ENCODE measurements at places on chromosomes 16 and 17.

DNA sequence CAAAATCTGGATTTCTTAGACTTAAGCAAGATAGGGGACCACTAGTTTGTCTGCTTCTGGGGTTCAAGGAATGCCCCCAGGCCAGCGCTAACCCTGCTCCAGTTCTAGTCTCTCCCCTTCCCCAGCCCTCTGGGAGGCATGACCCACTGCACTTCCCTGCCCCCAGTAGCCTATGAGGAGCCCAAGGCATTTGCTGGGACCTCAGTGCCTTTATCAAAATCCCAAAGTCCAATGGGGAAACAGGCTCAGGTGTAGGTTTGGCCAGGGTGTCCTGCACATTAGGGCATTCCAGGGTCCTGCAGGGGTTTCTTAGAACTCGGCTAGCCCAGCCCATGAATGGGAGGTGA lies 1.2 kb downstream of the IL4R start:
- DNase-seq: no peak

- DNase-seq: no peak
These were observed 2.9 kb downstream of the UBN1 start for GRCh38 chr16:4850211-4850610.

- no peak for DNase-seq
These were observed 175.5 kb upstream of the RBL2 start for GRCh38 chr16:53258809-53259208.

- DNase-seq: no peak
These were observed 51.2 kb downstream of the COPRS start for GRCh38 chr17:31807846-31808245.

DNA sequence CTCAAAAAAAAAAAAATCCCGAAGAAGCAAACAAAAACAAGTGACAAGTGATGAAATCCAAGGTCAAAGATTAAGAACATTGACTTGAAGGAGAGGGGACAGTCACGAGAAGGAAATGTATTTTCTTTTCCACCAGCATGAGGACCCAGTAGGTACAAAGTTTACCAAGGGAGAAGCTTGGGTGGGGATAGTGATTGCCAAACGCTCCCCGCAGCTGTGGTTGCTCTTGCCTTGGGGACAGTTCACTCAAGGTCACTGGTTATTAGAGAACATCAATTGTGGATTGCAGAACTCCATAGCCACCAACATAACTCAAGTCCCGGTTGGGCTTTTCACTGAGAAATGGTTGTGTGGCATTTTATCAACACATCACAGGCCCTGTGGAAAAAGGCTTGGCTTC lies 27.0 kb downstream of the RSL1D1 start:
- DNase-seq: no peak

DNA sequence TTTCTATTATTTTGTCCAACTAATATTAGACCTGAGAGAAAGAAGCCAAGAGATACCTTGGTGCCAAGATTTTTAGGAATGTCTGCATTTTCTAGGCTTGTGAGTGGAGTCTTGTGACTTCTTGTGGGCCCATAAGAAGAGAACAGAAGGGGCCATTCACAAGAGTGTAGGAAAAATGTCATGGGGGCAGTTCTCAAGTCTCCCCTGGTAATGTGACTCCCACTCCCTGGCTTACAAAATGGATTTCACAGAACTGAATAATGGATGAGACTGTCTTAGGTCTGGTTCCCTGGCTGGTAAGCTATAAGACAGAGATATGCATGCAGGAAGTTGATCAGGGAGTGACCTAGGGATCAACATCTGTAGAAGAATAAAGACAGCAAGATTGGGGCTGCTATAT lies 181.3 kb downstream of the CBLN1 start:
- DNase-seq: no peak

GRCh38 chr17:20226814-20227482 lies 217.8 kb downstream of the SPECC1 start:
- DNase-seq: peak; percentile 62

DNA sequence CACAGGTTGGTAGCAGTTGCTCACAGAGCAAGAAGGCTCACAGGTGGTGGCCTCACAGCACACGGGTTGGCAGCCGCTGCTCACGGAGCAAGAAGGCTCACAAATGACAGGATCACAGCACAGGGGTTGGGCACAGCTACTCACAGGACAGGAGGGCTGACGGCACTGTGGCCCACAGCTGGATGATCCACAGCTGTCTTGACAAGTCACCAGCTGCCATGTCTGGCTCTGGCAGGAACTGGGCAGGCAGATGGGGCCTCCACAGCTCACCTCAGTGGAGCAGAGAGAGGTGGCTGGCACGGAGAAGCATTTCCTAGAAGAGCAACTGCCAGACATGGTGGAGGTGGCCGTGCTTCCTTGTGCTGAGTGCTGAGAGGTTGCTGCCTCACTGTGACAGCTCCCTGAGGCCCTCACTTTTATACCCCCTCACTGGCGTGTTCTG lies at the start of gene KRTAP16-1:
KRTAP16-1 (minus strand) TSS at position 392 of the 442 bp plus-strand sequence; CDS start at position 336, 56 bp downstream.
- no peak for DNase-seq

GRCh38 chr17:49915670-49916069 lies 53.3 kb upstream of the DLX4 start:
- DNase-seq: no peak

DNA sequence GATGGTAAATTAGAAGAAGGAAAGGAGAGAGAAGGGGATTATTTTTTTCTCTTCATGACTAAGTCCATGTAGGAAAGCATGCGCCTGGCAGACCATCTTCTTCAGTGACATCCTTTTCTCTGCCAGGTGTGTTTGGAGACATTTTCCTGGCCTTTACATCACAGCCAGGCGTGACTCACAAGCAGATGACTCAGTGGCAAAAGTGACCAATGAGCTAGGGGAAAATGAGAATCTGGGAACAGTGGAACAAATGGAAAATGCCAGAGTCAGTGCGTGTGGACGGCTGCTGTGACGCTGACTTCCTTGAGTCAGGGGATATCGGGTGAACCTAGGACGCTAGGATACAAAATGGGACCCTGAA lies 9.4 kb downstream of the KIAA0513 start:
- no peak for DNase-seq

DNA sequence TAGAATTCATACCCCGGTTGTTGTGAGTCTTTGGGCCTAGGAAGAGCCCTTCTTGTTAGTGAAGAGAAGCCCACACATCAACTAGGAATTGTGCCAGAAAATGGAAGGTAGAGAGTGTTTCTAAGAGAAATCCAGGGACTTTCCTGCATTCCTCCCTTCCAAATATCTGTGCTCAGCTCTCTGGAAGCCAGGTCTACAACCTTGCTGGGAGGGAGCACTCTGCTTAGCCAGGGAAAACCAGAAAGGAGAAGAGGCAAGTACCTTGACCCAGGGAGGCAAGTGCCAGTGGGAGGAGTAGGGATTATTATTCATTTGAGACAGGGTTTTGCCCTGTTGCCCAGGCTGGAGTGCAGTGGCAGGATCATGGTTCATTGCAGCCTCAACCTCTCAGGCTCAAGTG lies 48.4 kb upstream of the TAC4 start:
- DNase-seq: no peak

GRCh38 chr17:64297467-64298088 lies 34.5 kb upstream of the TEX2 start:
- DNase-seq: no peak

- no peak for DNase-seq
These were observed 3.1 kb downstream of the PHAF1 start for GRCh38 chr16:67112591-67113399.

- DNase-seq: no peak
These were observed 1.7 kb upstream of the LMF1 start for GRCh38 chr16:972316-973002.

GRCh38 chr16:2147981-2148671 lies at the start of gene RAB26:
Gene RAB26 (plus strand): TSS chr16:2148625. CDS start chr16:2148784, 159 bp downstream.
- DNase-seq: peak; percentile 60

GRCh38 chr17:82490512-82491195 lies 28.9 kb upstream of the FOXK2 start:
- peak; percentile 89 for DNase-seq

DNA sequence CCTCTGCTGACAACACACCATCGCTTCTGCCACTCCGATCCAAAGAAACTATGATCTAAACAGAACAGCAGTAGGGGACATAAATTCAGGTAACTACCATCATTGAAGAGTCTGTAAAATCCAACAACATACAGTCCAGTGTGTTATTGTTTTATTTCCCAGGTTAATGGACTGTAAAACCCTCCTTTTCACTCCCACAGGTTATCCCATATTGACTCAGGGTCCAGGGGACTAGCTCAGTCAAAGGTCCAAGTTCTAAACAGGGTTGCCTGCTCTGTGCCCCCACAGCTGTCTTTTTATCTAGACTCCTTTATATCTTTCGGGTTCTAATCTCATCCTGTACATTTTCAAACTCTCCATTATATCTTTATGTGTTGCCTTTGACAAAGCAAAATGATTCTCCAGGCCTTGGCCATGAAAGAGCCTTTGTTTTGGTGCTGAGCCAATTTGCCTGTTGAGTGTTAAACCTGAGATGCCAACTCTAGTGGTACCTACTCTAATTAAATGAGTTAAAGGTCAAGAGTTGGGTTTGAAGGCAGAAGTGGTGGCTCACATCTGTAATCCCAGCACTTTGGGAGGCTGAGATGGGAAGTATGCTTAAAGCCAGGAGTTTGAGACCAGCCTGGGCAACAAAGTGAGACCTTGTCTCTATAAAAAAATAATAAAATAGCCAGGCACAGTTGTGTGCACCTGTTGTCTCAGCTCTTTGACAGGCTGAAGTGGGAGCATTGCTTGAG lies 80.5 kb downstream of the SNX11 start:
- no peak for DNase-seq

DNA sequence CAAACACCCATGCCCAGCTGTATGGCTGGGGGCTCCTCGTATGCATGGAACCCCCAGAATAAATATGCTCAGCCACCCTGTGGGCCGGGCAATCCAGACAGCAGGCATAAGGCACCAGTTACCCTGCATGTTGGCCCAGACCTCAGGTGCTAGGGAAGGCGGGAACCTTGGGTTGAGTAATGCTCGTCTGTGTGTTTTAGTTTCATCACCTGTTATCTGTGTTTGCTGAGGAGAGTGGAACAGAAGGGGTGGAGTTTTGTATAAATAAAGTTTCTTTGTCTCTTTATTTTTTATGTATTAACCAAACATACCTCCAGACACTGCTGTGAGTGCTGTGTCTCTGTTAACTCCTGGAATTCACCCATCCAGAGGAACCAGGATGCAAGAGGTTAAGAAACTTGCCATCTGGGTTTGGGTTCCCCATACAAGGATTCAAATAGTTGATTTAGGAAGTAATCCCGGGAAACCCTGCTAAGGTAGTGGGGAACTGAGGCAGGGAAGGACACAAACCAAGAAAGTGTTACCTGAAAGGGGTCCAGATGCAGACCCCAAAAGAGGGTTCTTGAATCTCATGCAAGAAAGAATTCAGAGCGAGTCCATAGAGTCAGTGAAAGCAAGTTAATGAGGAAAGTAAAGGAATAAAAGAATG lies 37.4 kb upstream of the IL21R start:
- DNase-seq: no peak

DNA sequence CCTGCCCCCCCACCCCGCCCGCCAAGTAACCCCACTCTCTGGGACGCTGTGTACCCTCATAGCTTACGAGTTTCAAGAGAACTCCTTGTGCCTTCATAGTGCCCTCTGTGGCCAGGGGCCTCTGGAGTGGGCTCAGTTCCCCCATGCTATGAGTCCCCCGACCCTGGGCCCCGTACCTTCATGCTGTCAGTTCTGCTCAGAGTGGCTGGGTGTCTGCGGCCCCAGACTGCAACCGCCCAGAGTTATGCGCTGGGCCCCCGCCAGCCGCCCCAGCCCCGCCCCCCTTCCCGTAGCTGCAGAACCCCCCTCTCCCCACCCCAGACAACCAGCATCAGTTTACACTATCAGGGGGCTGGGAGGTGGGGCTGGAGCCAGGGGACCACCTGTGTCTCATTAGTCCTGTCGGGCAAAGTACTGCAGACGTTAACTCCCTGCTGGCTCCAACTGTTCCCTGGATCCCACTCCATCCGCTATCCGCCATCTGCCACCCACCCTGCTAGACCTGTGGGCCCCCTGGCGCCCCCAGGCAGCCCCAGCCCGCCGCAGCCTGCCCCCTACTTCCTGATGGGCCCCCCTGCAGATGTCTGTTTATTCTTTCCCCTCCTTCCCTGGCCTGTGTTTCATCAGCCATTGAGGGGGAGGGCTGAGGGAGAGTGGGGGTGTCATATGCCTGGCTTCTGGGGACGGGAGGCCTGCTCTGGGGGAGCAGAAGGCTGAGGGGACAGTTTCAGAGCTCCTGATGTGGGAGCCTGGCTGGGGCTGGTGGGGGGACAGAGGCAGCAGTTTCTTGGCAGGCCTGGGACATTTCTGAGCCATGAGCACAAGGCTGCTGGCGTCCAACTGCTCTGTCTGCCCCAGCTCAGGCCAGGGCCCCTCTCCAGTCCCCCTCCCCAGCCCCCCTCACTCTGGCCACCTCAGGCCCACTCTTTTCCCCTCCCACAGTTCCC lies at the start of gene MFAP4:
MFAP4 (minus strand) TSS at position 217 of the 947 bp plus-strand sequence; CDS start at position 182, 35 bp downstream.
- DNase-seq: no peak

DNA sequence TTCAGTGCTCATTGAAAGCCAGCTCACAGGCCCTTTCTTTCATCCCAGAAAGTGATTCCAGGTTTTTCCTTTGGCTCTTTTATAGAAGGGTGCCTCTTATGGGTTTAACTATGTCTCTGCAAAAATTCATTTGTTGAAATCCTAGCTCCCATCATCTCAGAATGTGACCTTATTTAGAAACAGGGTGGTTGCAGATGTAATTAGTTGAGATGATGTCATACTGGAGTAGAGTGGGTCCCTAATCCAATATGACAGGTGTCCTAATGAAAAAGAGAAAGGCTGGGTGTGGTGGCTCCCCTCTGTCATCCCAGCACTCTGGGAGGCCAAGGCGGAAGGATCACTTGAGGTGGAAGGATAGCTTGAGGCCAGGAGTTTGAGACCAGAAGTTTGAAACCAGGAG lies 64.2 kb upstream of the FAM20A start:
- no peak for DNase-seq

DNA sequence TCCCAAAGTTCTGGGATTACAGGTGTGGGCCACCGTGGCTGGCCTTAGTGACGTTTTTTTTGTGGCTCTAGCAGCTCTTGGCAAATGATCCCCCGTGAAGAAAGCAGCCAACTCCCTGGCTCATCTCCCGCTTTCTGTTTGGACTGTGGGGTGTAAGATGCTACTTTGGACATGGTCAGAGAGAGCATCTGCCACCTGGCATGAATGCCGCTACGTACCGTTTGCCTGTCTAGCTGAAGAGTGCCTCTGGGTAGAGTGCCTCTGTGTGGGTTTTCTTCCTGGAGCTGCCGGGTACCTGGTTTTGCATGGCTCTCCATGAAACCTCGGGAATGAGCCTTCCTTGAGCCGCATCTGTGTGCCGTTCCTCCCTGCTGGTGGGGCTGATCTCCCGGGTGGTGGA lies 34.3 kb downstream of the NDEL1 start:
- DNase-seq: no peak
